ENCODE measurements at places on chromosomes 16 and 17.

- no peak for DNase-seq
Observed at GRCh38 chr17:4050971-4051370, 86.7 kb upstream of the ATP2A3 start.

DNA sequence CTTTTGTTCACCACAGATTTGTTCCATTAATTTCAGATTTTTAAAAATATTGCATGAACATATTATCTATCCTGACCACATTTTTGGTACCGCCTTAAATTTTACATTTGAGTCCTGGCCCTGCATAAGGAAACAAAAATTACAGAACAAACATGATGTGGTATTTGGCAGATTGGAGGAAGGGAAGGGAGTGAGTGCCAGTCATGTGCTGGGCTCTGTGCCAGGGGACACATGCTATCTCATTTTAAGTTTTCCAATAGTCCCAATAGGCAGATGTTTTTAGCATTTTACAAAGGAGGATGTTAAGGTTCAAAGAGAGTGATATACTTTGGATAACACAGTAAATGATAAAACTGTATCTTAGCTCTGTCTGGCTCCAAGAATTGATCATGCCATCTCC lies 185.1 kb downstream of the CDK5R1 start:
- no peak for DNase-seq

DNA sequence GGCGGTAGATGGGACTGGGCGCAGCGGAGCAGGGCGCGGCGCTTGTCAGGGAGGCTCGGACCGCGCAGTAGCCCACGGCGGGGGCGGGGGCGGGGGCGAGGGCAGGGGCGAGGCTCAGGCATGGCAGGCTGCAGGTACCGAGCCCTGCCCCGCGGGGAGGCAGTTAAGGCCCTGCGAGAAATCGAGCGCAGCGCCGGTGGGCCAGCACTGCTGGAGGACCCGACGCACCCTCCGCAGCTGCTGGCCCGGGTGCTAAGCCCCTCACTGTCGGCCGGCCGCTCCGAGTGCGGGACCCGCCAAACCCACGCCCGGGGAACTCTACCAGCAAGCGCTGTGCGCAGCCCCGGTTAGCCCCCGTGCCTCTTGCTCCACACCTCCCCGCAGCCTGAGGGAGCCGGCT lies 90.2 kb upstream of the RPL38 start:
- no peak for DNase-seq

DNA sequence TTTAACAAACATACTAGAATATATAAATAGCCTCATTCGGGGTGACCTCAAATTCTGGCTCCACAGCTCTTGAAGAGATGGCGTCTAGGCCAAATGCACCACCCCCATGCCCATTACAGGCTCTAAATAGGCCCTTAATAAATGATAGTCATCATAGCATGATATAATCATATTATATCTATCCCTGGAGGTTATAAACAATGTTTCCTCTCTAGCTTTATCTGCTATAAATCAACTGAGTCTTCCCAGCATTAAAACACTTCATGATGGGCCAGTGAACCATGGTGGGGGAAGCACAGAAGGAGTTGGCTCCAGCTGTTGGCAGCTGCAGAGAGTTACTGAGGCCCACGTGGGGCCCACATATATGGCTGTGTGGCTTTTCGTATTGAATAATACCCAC lies 214.9 kb upstream of the MPHOSPH6 start:
- no peak for DNase-seq

GRCh38 chr16:7561908-7562405 lies 229.3 kb downstream of the RBFOX1 start:
- DNase-seq, result no peak

DNA sequence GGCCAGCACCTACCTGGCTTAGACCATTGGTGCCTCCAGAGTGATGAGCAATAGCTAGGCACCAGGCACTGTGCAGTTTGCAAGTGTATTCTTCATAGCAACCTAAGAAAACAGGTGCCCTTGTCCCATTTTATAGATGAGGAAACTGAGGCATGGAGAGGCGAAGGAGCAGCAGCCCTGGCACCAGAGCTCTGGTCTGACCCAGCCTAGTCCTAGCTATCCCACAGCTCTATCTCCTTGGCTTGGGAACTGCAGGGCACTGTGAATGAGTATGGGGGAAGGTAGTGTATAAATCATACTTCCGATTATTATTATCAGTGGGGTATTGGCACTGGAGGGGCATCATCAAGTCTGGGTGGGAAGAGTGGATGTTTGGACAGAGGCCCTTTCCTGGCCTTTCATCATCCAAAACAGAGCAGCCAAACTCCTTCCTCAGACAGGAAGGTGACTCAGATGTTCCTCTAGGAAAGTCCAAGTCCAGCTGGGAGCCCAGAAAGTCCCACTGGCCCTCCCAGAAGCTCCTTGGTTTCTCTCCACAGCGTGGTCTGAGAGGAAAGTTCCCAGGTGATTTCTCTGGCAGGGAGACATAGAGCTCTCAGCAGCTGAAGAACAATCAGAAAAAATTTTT lies 32.0 kb upstream of the PLLP start:
- no peak for DNase-seq

DNA sequence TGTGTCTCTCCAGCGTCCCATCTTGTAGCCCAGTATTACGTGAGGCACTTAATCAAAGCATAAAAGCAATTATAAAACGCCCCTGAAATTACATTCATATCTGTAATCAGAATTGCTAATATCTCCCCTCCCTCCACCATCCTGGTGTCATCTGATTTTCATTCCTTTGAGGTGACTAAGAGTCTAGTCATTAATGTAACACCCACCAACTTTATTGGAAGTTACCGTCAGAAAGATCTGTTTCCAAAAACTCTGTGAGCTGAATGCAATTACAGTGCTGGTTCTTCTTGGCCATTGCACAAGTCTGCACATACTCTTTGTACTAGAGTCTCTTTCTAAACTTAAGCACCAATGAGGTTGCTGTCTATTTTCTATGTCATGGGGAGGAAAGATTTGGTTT lies 12.5 kb upstream of the MAF start:
- DNase-seq, result no peak

Data from SHP77 (cell line).